ENCODE measurements at places on chromosomes 11 and 22.

DNA sequence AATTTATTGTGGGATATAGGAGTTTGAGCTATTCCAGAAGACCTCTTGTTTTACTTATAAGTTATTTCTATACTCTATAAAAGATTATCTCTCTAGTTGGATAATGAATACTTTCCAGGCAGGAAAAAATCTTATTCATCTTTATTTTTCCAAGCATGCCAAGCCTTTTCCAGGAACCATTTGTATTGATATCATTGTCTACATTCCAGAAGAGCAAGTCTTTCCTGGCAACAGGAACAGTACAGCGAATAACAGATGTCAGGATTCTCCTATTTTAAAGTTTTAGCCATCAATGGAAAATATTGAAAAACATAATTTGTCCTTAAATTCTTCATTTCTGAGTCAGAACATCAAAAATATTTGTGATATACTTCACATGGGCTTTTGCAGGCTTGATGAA lies 5.2 kb upstream of the NXPE1 start:
- no peak for DNase-seq

- no peak for DNase-seq
Observed at GRCh38 chr22:29313126-29313575, 2.3 kb downstream of the RASL10A start.

DNA sequence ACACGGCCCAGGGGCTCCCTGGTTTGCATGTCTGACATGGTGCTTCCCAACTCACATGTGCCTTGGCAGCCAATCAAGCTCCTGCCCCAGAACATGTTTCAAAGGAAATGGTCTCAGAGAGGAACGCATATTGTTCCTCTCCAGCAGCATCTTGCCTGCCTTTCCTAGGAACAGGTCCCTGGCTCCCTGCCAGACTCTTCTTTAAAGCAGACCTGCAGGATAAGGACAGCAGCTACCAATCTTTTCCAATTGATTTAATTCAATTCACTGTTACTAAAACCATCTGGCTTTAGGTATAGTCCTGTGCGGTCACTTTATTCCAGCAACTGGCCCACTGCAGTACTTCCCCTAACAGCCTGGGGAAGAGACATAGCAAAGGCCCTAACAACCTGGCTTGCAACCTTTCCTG lies 79.9 kb downstream of the AMBRA1 start:
- no peak for DNase-seq

DNA sequence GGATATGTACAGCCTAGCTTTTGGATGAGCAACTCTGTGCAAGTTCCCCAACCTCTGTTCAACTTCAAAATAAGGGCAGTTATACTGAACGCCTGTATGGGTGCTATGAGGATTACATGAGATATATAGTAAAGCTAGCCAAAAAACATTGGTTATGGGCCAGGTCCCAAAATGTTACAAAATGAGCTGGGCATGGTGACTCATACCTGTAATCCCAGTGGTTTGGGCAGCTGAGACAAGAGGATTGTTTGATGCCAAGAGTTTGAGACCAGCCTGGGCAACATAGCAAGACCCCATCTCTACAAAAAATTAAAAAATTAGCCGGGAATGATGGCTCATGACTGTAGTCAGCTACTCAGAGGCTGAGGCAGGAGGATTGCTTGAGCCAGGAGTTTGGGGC lies 118.4 kb downstream of the TEAD1 start:
- DNase-seq = no peak

- no peak for DNase-seq
Observed at GRCh38 chr22:37462436-37462835, 23.7 kb downstream of the MFNG start.

DNA sequence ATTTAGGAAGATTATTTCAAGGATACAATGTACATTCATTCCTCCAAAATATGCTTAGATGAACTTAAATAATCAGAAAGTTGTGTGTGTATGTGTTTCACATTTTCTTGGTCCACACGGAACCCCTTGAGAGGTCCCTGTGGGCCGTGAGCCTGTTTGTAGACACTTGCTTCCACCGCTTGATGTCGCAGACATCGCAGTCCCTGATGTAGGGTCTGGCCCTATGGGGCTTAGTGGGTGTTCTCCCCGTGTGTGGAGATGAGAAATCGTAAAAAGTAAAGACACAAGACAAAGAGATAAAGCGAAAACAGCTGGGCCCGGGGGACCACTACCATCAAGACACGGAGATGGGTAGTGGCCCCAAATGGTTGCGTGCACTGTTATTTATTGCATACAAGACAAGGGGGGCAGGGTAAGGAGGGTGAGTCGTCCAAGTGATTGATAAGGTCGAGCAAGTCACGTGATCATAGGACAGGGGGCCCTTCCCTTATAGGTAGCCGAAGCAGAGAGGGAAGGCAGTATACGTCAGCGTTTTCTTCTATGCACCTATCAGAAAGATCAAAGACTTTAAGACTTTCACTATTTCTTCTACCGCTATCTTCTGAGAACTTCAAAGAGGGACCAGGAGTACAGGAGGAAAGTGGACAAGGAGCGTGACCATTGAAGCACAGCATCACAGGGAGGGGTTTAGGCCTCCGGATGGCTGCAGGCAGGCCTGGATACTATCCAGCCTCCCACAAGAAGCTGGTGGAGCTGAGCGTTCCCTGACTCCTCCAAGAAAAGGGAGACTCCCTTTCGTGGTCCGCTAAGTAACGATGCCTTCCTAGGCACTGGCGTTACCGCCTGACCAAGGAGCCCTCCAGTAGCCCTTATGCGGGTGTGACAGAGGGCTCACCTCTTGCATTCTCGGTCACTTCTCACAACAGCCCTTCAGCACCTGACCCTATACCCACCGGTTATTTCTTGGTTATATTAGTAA lies 1.2 kb upstream of the APOBEC3C start:
- no peak for DNase-seq

GRCh38 chr11:118908901-118909618 lies 16.7 kb downstream of the BCL9L start:
- no peak for DNase-seq

DNA sequence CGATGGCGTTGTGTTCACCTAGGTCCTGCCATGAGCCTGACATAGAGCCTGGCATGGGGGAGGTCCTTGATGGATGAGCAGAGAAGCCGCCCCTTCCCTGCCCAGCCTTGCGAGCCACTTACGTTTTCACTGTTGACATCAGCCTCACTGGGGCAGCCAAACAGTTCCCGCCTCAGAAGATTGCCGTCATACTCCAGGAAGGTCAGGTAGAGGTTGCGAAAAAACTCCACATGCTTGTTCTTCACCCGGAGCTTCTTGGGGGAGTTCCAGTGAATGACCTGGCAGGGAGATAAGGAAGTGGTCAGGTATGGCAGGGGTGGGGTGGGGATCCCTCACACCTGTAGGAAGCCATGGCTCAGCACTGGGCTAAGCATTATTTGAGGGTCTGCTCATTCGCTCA lies 279.3 kb upstream of the SYN3 start:
- no peak for DNase-seq

DNA sequence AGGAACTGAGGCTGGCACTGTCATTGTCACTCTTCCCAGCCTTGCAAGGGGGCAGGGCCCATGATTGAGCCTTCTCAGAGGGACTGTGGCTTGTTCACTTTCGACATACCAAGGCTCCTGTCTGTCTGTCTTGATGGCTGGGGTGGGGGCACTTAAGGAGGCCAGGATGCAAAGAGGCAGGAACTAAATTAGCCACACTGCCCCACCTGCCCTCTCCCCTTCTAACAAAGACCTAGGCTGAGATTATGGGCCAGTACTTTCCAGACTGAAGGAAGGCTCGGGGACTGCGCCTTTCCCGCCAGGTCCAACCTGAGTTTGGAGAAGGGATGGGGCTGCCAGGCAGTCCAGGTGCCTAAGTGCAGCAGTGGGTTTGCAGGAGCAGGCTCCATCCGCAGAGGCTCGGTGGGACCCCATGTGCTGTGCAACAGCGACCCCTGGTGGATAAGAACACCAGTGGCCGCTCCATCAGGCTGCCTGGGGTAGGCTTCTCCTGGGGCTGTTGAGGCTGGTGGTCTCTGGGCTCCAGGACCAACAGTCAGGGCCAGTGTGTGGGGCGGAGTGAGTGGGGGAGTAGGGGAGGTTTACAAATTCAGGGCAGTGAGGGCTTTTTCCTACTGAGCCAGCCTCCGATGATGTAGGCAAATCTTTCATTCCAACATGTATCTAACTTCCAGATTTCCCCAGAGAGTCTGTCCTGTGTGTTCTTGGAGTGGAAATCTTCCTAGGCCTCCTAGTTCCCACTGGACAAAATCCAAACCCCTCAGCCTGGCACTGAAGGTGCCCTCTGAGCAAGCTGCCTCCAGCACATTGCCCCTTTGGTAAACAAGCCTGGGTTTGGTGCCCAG lies 93.9 kb downstream of the INSC start:
- DNase-seq = peak; percentile 64

- DNase-seq = no peak
Observed at GRCh38 chr11:115982666-115983065, 478.5 kb upstream of the CADM1 start.

- no peak for DNase-seq
Observed at GRCh38 chr11:25776238-25776637, 555.7 kb upstream of the ANO3 start.

DNA sequence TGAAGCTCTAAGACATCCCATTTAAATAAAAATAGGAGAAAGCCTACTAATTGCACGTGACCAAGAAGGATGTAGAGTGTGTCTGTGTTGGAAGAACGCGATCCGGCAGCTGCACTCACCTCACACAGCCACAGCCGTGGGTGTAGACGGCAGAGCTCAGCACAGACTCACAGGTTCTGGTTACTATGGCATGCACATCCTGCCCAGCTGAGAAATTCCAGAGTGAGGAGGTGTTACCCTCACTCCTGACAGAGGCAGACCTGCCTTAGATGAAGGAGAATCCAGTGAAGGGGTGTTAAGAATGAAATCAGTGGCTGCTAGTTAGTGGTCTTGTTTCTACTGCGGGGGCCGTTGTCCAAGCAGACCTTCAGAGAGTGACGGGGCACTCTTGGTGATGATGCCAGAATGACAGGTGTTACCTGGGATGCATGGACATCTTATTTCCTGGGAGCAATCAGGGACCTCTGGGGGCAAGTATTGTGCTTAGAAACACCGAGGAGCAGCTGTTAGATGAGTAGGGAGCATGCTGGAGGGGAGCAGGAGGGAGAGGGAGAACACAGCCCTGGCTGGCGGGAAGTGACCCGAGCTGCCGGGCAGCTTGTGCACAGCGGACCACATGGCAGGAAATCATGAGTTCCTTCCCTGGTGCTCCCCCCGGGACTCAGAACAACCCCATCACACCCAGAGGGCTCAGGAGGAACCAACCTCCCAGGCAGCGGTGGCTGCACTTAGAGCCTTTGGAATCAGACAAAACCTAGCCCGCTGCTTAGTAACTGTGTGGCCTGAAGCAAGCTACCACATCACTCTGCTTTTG lies 12.3 kb downstream of the KCNJ5 start:
- no peak for DNase-seq

DNA sequence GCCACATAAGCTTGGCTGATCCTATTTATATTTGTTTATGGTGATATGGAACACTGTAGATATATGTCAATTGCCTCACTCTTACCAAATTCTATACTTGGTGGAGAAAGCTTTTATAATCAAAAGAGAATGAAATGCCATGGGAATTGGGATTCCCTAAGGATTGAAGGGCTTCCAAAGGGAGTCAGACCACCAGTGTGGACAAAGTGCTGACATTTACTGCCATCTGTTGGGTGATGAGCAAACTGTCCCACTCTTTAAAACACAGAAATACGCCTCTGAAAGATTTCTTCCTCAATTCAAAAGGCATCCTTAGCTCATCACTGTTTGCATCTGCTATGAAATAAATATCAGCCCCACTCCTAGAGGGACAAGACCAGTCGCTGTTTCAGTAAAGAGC lies 7.1 kb downstream of the SLC1A2 start:
- no peak for DNase-seq

GRCh38 chr22:44734801-44735517 lies 17.4 kb upstream of the ARHGAP8 start:
- DNase-seq = no peak

GRCh38 chr11:78022397-78023396 lies at the start of gene KCTD14:
Gene KCTD14, minus strand, starts transcription at chr11:78023276. Its CDS starts 27 bp downstream, at chr11:78023249.
- DNase-seq = no peak

- DNase-seq = no peak
Observed at GRCh38 chr22:27476729-27477128, 324.8 kb downstream of the MN1 start.

DNA sequence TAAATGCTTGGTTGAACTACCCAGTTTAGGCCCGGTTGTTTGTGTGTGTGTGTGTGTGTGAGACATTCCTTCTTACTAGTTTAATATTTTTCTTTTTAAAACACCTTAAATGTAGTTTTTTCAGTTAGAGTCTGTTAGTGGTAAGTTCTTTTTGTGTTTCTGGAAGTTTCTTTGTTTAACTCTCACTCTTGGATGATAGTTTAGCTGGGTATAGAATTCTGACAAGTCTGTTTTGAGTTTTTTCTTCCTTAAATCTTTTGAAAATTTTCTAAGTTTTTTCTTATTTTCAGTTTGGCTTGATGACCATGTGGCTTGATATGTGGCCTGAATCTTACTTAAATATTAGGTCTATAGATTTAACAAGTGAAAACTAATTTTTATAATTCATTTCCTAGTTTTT lies 60.1 kb downstream of the PDE3B start:
- no peak for DNase-seq

- no peak for DNase-seq
Observed at GRCh38 chr22:43188829-43189545, 2.1 kb upstream of the TTLL12 start.

DNA sequence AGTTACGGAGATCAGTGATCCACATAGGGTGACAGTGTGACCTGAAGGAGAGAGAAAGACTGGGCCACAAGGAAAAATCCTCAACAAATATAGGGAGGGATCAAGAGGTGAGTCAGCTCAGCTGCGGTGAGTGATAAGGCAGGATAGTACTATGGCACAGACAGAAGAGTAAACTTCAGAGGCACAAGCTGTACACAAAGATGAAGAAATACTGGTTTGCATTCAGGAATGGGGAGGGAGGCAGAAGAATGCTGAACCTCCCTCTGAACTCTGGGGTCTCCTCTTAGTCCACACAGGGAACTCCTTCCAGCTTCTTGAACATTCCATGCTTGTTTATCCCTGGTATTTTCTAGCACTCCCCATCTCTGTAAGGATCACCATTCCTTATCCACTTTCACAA lies 162.7 kb downstream of the BARX2 start:
- no peak for DNase-seq

- DNase-seq = no peak
Observed at GRCh38 chr11:60389279-60389910, 6.9 kb upstream of the MS4A14 start.

GRCh38 chr11:92692826-92693546 lies 276.5 kb upstream of the MTNR1B start:
- DNase-seq = no peak

DNA sequence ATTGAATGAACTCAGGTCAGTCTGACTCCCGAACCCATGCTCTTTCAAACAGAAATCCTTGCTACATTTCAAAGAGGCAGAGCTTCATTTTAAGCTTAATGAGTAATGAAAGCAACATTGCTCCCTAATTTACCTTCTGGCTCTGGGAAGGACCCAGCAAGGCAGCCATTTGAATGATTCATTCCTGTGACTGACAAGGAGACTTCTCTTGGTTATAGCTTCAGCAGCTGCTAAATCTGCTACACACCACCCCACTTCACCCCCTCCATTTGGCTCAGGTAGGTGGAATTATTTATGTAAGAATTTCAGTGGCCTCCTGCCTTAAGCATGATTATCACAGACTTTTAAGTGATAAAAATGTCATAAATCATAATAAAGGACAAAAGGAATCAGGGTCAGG lies 117.7 kb downstream of the KCNC1 start:
- no peak for DNase-seq

- DNase-seq = no peak
Observed at GRCh38 chr11:13061294-13061990, 52.3 kb downstream of the RASSF10 start.

GRCh38 chr11:107092667-107093066 lies 74.4 kb upstream of the GUCY1A2 start:
- no peak for DNase-seq

GRCh38 chr11:36041988-36042611 lies 98.2 kb downstream of the LDLRAD3 start:
- DNase-seq = no peak
